ENCODE measurements at places on chromosomes 6 and 20. TPM values are rescaled to one million over a fixed set of nuclear protein-coding genes. Genes with fewer than 3 reads are reported as not detected.

GRCh38 chr6:15137086-15137485 is 108.8 kb upstream of the JARID2 start:
- no peak for DNase-seq

GRCh38 chr6:33817489-33817888 is 13.7 kb upstream of the MLN start:
- DNase-seq, result no peak

ZSCAN23 gene
- 0.65 TPM for total RNA-seq

DNA sequence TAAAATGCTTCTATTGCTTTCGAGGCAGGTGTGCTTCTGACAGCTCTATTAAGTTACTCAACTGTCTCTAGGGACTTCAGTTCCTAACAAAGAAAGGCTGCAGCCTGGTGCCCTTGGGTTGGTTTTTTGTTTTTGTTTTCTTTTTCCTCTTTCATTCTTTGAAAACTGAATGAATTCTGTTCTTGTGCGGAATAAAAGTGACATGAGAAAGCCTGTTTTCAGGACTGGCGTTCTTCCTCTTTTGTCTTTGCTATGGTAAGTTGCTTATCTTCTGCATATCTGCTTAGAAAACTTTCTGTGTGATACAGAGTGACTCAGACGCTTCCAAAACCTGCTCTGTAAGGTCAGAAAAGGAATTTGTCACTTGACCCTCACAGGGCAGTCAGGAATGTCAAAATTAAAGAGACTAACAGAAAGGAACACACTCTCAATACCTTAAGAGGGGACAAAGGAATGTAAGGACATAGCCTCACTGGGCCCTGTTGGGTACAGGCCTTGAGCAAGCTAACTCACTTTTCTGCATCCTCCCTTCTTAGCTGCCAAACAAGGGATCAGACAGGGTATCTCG is 56.2 kb upstream of the NHSL1 start:
- DNase-seq, result peak; percentile 33

DNA sequence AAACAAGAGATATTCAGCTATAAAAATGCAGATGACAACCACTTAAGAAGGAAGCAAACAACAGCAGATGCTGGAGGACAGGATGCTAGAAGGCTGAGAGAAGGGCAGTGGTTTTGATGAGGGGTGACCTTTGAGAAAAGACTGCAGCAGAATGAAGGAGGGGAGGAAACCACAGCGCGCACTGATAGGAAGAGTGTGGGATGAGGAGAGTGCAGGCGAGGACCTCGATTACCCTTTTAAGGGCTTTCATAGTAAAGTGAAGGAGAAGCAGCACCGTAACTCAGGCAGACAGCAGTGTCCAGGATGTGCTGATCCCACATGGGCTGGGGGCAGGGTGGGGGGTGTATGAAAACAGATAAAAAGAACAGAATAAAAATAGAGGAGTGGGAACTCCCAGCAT is 19.2 kb downstream of the ZBTB2 start:
- no peak for DNase-seq

PACSIN1 gene
- not detected for total RNA-seq

Measured in lung microvascular endothelial cell (primary cell).